NCI-H2107 (cell line): ENCODE measurements at places on chromosomes 4 and X.

DNA sequence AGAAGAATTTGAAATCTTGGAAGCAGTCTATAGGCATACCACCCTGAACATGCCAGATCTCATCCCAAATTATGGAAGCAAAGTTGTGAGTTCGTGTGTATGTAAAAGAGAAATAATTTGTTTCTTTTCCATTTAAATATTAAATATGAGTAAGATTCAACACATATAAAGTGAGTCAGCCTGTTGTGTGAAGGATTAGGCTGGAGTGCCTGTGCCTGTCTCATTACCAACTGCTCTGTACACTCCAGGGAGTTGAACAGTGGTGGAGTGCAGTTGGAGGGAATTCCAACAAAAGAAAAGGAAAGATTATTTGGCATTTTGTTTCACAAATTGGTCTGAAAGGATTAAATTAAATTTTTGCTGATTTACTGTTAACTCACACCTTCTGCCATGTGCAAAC, 435.6 kb downstream of the FAT4 start:
- no peak for DNase-seq

DNA sequence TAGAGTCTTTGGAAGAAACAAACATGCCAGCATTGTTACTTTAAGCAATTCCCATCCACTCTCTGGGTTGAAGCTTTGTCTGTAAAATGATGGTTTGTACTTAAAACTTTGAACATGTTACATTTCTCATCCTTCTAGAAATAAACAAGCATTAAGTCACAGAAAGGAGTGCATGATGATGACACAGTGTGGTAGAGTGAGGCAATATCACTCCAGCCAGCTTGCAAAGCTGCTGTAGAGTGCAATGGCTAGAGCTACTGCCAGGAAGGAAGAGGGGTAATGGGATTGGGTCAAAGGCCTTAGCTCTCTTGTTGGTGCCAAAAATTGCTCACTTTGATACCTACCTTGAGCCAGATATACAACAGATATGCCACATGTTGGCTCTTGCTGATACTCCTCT, 12.3 kb upstream of the ENOX2 start:
- DNase-seq: no peak

DNA sequence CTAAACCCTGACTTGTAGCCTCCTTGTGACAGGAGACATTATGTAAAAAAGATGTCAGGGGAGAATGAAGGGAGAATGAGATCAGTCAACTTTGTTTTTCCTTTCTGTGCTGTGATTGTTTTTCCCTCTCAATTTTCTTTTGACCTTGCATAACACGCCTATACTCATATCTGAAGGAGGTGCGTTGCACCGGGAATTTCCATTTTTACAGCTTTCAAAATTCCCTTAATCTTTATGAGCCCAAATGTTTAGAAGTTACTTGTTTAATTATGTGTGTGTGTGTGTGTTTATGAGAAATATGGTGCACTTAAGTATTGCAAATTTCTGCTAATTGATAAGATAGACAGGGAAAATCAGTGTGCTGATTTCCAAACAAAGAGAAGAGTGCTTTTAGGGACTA, 21.6 kb downstream of the SYNPO2 start:
- DNase-seq: no peak

DNA sequence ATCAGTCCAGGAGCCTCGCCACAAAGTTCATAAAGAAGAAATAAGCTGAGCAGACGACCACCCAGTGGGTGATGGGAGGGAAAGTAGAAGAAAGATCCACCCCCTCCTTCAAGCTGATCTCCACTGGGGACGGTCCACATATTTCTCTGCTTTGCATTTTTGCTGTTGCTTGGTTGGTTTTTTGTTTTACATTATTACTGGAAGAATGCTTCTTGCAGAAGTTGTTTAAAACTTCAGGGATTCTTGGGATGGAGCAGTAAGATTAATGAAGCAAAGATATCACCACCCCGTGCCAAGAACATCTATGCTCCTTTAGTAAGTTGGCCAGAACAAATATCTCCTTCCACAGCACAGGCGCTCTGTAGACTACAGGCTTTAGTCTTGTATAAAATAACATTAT, 30.1 kb downstream of the LGI2 start:
- DNase-seq: no peak

DNA sequence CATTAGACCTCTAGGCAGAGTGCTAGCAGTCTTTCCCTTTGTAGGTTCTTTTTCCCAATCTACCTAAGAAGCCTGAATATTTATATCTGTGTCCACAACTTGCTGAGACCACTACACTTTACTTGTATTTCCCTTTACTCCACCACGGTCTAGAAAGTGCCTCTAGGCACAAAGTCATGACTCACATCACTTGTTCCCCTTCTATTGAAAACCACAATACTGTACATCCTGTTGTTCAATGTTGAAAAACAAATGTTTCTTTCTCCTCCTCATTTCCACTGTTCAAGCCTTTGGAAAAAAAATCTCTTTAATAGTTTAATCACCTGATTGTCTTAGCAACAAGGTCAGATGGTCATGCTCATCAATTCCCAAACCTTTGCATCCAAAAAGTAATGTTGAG, 326.7 kb downstream of the GUCY2F start:
- DNase-seq: no peak

GRCh38 chr4:71634364-71634763, 149.5 kb downstream of the GC start:
- no peak for DNase-seq

GRCh38 chr4:95549246-95550114, 707 bp upstream of the UNC5C start:
- no peak for DNase-seq

GRCh38 chr4:96936886-96937285, 1097.0 kb downstream of the PDHA2 start:
- no peak for DNase-seq

- no peak for DNase-seq
Measured at GRCh38 chrX:66051980-66052379, 12.1 kb upstream of the VSIG4 start.

DNA sequence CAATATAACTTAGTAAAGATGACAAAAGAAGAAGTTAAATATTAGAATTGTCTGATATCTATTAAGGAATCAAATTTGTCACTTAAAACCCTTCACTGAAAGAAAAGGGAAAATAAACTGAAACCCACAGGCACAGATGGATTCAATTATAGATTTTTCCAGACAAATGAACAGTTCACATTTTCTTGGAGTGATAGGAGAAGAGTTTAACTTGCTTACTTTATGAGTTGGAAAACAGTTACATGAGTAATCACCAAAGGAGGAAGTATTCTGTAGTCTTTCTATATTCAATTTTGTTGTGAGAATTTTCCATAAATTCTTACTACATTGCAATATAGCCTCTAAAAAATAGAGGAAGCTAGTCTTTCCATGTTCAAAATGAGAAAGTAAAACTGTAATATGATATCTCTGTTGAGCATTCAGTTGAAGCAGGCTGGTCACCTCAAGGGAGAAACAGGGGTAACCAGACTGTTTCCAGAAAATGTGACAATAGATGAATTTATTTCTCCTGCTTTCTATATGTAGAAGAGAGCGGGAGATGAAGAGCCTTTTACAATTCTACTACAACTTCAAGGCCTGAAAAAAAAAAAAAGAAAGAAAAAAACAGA, 330.3 kb upstream of the EPHA5 start:
- DNase-seq: no peak

- no peak for DNase-seq
Measured at GRCh38 chr4:107915220-107915619, 16.1 kb upstream of the CYP2U1 start.

- DNase-seq: no peak
Measured at GRCh38 chr4:147318586-147318985, 162.3 kb upstream of the EDNRA start.

- DNase-seq: no peak
Measured at GRCh38 chr4:8832113-8832915, 39.3 kb downstream of the HMX1 start.

DNA sequence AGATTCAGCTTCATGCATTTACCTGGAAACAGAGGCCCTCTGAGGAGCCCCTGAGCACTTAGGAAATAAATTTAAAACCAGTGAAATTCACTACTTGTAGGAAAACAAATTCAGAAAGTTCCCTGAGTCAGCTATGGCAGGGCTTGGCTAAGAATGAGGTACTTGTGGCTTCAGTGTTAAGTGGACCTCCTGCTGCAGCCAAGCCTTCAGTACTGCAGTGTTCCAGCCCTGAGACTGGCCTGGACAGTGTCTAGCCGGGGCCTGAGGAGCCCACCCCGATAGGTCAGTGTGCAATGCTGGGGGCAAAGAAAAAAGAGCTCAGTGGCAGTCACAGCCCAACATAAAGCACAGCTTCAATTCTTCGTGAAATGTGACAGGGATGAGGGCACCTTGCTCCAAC, 41.9 kb downstream of the F11 start:
- DNase-seq: no peak

GRCh38 chr4:94814237-94814636, 56.5 kb downstream of the BMPR1B start:
- DNase-seq: no peak

GRCh38 chrX:32868524-32868895, 342.8 kb downstream of the DMD start:
- DNase-seq: no peak

DNA sequence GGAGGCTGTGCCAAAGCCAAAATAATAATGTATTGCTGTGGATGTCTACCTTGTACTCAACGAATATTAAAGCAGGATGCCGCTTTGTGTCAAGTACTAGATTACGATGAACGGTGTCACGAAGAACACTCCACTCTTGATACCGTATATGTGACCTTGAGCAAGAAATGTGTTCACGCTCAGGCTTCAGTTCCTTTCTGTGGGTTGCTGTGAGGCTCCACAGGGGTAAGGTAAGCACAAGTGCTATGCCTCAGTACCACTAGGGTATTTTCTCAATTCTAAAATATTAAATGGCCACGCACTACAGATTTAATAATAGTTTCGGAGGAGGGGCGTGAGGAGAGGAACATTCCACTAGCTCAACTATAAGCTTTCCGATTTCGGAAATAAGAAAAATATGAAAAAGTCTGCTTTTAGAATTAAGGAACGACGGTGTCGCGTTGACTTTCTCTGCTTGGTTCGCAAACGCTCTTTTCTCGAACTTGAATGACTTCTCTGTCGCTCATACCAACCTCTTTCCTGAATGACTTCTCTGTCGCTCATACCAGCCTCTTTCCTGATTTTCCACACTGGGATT, 607 bp upstream of the SCOC start:
- DNase-seq: no peak

GRCh38 chr4:156280686-156281085, 327.0 kb upstream of the CTSO start:
- no peak for DNase-seq

GRCh38 chrX:40006106-40007017, 91.4 kb downstream of the BCOR start:
- no peak for DNase-seq

DNA sequence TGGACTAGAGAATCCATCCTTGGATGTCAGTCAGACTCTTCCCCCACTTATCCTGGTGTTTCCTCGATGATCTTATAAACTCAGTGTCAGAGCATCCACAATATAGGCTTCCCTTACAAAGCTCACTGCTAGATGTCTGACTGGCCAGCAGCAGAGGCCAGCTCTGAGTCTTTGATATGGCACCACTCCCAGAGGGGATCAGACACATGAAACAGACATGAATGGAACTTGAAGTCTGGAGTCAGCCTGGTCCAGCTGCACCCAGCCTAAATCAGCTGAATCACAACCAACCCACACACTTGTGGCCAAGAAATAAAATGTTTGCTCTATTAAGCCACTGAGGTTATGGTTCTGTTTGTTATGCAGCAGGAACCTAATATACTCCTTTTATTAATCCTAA, 129.6 kb upstream of the MED14 start:
- no peak for DNase-seq

DNA sequence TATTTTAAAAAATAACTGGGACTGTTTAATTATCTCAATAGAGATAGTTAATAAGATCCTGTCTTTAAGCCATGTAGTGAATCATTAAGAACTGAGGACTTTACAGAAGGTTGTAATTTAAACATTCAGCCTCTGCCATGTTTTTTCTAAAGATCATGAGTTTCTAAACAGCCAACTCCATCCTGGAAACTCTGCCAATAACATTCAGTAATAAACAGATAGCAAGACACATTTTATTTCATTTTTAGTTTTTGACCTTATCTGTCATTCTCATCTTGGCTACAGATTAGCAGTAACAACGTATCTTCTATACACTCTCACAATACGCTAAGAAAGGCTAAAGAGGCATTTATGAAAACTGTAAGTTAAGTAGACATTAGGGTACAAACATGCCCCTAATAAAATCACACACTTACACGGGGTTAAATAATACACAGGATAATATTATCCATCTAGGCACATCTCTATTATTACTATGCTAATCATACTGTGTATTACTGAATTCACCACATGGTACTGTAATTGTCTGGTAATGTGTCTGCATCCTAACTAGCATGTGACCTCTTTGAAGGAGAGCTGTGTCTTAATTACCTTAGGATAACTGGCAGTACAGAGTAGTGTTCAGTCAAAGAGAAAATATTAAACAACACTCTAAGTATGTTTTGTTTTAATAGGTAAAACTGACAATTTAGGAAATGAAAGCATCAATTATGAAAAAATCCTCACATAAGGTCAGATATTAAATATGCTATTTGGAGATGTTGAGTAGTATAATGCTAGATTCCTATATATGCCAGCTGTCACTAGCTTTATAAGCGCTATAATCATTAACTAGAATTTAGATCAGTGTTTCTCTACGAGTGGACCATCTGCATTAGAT, 122.4 kb upstream of the NAP1L5 start:
- DNase-seq: no peak

DNA sequence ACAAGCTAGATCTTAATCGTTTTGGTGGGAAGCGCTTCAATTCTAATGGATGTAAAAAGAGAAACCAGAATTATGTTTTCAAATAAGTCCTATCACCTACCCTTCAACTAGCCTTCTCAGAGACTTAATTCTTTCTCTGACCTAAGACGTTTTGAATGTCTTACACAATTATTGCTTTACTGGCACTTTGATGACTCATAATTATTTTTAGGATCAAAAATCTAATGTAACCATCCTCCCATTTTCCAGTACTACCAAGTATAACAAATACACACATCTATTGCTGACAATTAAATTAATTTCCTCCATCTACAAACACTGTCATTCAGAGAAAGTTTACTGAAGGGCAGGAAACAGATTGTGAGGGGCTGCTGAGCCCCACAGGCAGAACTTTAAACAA, 108.6 kb downstream of the PPP3CA start:
- no peak for DNase-seq

- DNase-seq: no peak
Measured at GRCh38 chrX:88660836-88661235, 86.2 kb upstream of the CPXCR1 start.

DNA sequence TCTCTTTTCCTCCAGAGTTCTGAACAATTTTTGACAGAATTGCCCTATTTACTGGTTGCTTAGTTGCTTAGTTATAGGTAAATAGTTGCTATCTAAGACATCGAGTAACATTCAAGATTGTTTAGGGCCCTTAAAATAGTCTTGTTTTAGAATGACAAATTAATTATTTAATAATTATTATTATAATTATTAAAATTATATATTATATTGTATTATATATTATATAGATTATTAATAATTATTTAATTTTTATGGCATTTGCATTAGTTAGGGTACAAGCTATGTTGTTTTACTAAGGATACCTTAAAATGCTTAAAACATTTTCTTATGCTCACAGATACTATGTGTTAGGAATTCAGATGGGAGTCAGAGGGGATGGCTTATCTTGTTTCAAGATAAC, 59.2 kb downstream of the NPY1R start:
- DNase-seq: no peak

GRCh38 chrX:21907260-21907659, 33.2 kb upstream of the SMS start:
- no peak for DNase-seq

GRCh38 chr4:117512414-117512813, 427.0 kb upstream of the TRAM1L1 start:
- no peak for DNase-seq
